ENCODE measurements at places on chromosomes 5 and 9.
A peak's percentile ranks its signal among the peaks of the same experiment; 100 is the strongest.

DNA sequence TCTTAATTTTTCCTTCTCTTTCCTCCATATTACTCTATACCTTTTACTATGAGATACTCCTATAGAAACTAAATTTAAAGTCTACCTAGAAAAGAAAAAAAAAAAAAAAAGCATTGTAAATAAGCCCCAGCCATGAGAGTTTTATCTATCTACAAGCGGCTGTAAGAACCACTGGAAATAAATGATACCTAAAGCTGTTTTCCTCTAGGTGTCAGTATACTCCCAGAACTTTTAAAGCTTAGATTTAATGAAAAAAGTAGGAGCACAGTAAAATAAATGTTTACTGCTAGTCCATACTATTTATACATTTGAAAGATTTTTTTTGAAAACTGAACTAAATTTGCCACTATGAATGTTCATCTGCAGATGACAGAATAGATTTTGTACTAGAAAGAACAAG is 26.2 kb downstream of the TYRP1 start:
- DNase-seq: peak; percentile 66

- DNase-seq: no peak
These were observed 59.9 kb downstream of the HABP4 start for GRCh38 chr9:96509848-96510247.

- DNase-seq: no peak
These were observed 10.2 kb downstream of the PRRX2 start for GRCh38 chr9:129675620-129676019.

DNA sequence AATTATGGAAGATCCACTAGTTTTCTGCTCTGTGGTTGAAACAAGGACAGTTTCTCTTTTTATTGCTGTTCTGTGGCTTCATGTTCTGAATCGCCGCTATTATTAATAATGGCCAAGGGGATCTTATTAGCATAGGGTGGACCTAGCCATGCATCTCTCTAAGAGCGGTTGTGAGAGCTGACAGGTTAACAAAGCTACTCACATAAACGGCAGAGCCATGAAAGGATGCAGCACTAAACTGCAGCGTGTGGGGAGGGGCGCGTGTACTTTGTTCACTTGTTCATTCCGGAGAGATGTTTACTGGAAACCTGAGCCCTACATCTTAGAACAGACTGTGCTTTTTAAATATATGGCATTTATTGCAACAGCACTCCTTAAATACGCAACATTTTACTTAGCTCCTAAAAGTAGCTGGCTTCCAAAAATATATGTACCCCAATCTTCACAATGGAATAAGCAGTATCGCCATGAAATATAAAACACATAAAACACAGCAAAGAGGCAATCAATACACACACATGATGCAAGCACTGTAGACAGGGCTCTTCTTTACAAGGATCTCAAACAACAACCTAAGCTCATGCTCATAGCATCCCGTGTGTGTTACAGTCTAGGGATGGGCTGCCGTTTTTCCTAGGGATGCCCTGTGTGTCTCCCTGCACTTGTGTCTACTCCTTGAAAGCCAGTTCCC is 424.6 kb downstream of the MED10 start:
- no peak for DNase-seq

- DNase-seq: peak; percentile 73
These were observed 237.8 kb downstream of the PAPPA start for GRCh38 chr9:116391306-116391900.

DNA sequence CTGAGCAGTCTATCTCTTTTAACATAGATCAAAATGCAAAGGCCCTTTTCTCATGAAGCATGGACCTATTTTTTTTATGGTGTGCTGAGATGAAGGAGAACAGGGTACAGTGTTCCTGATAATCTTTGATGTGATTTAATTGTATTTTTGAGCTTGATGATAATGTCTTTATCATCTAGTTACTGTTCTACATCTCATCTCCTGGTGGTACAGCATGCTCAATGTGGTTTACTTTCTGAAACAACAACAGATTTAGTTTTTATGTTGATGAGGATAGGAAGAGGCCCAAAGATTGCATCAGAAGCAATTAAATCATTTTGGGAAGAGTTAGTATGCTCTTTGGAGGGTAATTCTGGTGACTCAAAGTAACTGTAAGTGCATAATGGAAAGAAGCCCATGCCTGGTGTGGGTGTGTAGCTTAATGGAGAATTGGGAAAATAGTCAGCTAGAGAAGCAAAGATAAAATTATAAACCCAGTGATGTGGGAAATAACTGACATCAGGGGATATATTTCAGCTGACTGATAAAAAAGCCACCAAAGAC is 123.0 kb upstream of the KCNN2 start:
- DNase-seq: peak; percentile 47

DNA sequence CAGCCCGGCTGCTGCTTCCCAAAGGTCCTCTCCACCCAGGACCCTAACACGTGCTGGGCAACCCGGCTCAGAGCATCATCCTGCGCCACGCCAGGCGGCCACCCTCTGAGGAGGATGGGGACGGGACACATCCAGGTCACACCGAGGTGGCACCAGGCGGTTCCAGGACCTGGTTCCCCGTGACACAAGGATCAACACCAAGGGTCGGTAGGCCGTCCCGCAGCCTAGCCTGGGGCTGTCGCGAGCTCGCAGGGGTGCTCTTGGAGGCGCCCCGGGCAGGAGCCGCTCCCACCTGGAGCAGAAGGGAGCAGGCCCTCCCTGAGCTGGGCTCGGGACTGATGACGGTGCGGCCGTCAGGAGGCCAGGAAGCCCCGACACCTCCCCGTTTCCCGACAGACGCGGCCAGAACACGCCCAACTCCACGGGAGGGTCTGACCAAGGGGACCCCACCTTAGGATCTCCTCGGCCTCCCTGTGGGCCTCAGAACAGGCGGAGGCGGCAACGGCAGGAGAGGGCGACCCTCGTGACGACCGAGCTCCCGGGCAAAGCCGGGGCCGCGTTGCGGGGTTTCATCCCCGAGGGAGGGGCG is 6.3 kb downstream of the EXD3 start:
- DNase-seq: no peak

DNA sequence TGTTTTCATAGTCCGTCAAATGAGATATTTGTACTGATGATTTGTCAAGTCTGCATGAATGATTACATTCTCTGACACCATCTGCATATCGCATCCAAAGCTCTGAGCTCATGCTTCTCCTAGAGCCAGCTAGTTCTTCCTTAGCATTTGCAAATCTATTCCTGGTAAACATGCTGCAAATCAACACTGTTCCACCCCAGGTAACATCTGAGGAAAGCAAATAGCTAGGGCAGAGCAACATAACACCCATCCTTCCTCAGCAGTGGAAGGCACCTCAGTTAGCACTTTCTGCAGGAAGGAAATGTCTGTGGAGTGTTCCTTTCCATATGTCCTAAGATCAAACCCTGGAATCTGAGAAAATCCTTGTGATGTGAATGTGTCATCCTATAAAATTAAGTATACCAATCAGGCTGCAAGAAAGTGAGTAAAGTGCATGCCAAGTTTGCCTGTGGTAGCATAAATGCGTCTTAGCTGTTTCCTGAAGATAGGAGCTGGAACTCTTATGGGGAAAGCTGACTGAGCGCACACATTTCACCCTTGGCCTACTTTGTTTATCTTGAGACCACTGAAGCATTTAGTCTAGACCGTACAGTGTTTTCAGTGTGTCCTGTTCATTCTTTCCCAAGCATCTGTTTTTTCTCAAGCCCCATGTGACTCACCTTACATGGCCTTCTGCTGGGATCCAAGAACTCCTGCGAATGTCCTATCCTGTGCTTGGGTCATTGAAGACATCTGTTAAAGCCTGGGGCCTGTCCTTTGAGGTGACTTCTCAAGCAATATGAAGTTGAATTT is 50.9 kb upstream of the STARD4 start:
- peak; percentile 14 for DNase-seq

DNA sequence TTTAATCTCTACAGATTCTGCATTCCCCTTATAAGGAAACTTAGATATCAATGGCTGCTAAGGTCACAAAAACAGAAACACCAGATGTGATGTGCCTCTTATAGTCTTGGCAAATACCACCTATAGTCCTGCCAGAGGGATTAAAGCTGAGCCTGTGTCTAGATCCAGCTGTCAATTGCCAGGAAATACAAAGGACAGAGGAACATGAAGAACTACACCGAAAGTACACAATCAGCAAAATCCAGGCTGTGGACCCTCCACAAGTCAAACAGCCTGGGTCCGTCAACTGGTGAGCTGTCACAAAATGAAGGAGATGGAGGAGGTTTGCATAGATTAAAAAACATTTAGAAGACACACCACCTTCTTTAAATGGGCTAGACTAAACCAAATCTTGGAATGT is 85.4 kb downstream of the KLF4 start:
- DNase-seq: no peak

- DNase-seq: no peak
These were observed 1.6 kb downstream of the LMX1B start for GRCh38 chr9:126615245-126615790.

DNA sequence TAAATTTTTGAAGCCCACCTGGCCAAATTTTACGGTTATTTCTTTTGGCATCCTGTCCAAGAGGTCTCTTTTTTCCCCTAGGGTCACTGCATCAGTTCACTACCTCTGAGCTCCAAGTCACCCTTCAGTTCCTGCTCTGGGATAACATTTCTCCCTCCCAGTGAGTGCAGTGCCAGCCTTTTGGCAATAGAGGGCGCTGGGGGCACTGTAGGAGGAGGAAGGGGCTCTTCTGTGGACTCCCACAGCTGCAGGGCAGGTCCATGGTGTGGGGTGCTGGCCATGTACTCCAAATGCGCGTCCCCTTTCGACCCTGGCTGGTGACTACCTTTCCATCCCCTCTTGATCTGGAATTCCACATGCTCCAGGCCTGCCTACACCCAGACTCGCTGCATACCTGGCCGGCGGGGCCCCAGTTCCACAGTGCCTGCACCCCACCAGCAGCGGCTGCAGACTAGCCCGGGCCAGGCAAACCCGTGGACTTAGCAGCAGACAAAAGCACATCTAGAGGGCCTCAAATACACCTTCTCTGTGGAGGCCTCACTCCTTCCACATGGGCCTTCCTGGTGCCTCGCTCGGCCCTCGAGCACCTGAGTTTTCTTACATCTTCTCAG is 20.3 kb upstream of the NINJ1 start:
- DNase-seq: peak; percentile 56

DNA sequence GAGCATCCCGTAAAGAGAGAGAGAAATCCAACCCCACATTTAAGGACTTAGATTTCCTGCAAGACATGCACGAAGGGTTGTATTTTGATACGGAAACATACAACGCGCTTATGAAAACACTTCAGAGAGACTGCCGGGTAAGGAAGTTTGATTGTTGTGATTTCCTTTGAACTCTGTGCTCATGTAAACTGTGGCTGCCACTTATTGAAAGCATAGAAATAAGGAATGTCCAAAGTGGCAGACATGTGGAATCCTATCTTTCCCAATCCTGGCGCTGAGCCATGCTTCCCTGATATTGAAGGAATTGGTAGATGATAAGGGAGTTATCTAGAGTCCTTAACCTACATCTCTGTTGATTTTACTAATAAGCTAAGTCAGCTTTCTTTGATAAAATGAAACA is 119.4 kb downstream of the PRKACG start:
- DNase-seq: no peak
